ENCODE measurements at places on chromosomes 5 and 9.

- DNase-seq, result no peak
Measured at GRCh38 chr5:59764361-59764760, 129.2 kb downstream of the PDE4D start.

DNA sequence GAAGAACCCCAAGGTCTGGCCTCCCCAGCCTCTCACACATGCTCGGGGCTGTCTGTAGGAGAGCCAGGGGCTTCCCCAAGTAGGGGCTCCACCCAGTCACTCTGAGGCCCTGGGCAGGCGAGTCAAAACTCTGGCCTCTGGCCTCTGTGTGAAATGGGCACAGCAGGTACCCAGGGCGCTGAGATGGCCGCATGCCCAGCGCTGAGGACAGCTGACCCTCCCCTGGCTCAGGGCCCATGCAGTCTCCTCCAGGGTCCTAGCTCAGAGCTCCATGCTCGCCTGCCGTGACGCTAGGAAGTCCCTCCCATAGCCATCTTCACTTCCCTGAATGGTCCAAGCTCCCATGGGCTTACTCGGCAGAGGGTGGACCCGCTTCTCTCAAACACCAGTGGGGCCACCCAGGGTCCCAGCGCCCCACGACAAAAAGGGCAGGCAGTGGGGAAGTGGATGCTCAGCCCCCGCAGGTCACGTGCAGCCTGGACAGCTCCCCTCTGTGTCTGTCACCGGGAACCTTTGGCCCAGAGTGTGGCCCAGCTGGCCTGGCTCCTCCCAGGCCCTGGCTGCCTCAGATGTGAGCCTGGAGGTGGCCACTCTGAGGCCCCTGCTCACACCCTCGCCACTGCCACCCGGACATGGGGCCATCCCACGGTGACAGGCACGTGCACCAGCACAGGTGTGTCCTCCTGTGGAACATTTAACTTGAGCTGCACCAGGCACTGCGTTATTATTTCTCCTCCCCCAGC is 12.2 kb upstream of the VAV2 start:
- no peak for DNase-seq

- no peak for DNase-seq
Measured at GRCh38 chr5:91976451-91976850, 593.3 kb upstream of the ARRDC3 start.

GRCh38 chr5:68409259-68409658 is 193.7 kb downstream of the PIK3R1 start:
- DNase-seq, result no peak

Measured in activated T-helper 1 cell treated with anti-CD3 and anti-CD28 coated beads, Interleukin-2, amount 50 U/mL, for 16 hours (primary cell).